ENCODE measurements at places on chromosomes 4 and X.

DNA sequence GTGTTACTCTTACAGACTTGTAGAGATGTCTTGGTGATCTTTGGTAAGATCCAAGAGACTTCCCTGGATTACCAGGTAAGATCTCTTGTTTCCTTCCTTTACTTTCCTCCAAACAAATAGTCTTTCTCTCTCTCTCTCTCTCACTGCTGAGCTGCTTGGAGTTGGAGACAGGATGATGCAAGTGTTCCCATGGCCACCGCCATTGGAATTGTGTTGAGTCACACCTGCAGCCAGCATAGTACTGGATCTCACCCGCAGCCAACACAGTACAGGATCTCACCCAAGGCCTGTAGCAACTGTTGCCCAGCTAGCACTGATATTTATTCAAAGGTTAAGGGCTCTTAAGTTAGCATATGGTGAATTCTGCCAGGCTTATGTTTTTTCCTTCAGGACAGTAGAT lies 1080.9 kb downstream of the FAT4 start:
- no peak for DNase-seq

- DNase-seq = no peak
These were observed 6.0 kb downstream of the FBXW7 start for GRCh38 chr4:152529880-152530279.

DNA sequence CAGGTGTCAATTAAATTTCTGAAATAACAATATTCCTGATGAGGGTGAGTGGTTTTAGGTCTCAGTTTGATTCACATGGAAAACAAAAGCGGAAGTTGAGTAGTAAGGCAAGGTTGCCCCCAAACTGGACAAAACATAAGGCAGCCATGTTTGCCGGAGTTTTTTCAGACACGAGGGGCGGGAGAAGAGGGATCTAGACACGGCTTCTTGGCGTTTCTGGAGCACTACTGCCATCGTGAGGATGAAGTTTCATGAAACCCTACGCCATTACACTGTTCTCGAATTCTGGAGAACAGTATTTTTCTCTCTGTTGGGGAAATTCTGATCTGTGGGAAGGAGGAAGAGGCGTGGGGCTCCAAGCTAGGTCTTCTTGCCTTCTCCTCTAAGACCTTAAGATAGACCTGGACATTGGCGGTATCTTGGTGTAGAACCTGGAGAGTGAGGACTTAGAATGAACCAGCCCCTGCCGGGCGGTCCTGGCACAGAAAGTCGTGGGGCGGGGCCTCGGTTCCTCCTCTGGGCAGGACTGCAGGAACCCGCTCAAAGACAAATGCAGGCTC lies 160.3 kb downstream of the OR13H1 start:
- DNase-seq = no peak

DNA sequence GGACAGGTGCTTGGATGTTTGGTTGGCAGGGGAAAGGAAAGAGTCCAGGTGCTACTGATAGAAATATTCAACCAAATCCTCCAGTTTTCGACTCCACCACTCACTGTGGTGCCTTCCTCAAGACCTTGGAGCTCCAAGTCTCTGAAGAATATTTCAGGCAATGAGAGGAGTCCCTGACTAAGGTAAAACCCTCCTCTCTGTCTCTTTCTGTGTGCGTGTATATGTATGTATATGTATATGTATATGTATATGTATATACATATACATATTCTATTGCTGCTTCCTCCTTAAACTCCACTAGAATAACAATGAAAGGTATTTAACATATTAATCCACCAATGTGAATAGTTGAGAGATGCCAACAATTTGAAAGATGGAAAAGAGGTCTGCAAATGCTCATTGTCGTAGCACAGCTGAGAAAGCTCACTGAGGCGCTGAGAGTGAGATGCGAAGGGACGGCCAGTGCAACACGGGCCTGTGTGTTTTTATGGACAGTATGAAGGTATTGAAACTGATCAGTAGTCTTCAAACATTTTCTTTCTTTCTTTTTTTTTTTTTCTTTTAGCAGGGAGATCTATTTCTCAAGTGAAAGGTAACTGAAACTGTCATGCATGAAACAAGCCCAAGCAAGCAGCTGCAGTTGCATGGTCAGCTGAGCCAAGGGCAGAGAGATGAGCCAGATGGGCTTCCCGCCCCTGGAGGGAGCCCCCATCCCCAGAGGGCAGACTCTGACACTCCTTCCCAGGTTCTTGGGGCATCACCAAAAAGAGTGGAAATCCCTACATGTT lies 41.1 kb upstream of the HS3ST1 start:
- DNase-seq = no peak

- no peak for DNase-seq
These were observed 192.2 kb downstream of the APBB2 start for GRCh38 chr4:41022116-41022515.

DNA sequence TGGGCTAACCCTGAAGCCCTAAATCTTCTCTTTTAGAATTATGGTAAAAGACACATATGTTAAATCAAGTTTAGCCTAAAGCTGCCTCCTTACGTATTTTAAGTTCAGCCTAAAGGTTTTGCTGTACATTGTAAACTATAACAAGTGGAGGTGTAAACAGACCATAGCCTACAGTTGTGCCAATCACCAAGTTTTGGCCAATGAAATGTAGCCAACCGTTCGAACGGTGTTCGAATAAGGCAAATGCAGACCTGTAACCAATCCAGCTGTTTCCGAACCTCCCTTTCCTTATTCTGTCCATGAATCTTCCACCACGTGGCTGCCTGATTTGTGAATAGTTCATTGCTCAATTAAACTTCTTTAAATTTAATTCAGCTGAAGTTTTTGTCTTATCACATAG lies 52.1 kb upstream of the TBC1D9 start:
- DNase-seq = no peak

DNA sequence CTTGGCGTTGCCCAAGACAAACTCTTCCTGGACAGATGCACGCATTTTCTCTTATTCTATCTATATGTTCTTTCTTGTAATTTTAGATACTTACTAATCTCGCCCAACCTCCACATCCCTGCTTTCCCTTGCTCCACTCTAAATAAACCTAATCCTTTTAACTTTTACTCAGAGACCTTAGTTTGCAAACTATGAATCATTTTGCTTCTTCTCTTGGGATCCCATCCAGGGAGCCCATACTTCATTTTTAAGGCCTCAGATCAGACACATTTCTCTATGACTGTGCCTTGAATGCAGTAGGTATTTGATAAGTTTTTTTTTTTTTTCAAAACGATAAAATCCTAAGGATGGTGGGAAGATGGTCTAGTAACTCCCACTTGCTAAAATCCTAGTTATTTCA lies 353.8 kb upstream of the HAND2 start:
- DNase-seq = no peak

GRCh38 chrX:16604337-16604736 lies 45.6 kb upstream of the S100G start:
- no peak for DNase-seq

GRCh38 chr4:80221161-80221560 lies 23.9 kb downstream of the PRDM8 start:
- no peak for DNase-seq
